ENCODE measurements at places on chromosomes 5 and 9. TPM values are rescaled to one million over a fixed set of nuclear protein-coding genes. Genes with fewer than 3 reads are reported as not detected.

DNA sequence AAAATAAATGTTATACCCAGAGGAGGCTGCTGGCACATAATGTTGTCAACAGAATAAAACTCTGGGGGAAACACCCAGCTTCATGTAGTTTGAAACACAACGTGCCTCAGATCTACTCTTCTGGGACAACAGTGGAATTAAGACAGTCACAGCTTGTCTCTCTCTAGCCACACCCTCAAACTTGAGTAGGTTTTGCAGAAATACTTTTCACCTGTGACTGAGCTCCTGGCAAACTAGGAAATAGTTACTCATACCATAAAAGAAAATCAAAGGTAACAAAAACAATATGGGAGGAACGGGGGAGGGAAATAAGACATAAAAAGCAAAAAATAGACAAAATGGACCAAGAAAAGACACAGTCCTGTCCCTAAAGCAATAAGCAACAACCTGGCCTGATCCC lies 14.4 kb downstream of the ELAVL2 start:
- no peak for DNase-seq

GRCh38 chr9:121824651-121825030 lies 173.2 kb downstream of the DAB2IP start:
- DNase-seq, result no peak

DNA sequence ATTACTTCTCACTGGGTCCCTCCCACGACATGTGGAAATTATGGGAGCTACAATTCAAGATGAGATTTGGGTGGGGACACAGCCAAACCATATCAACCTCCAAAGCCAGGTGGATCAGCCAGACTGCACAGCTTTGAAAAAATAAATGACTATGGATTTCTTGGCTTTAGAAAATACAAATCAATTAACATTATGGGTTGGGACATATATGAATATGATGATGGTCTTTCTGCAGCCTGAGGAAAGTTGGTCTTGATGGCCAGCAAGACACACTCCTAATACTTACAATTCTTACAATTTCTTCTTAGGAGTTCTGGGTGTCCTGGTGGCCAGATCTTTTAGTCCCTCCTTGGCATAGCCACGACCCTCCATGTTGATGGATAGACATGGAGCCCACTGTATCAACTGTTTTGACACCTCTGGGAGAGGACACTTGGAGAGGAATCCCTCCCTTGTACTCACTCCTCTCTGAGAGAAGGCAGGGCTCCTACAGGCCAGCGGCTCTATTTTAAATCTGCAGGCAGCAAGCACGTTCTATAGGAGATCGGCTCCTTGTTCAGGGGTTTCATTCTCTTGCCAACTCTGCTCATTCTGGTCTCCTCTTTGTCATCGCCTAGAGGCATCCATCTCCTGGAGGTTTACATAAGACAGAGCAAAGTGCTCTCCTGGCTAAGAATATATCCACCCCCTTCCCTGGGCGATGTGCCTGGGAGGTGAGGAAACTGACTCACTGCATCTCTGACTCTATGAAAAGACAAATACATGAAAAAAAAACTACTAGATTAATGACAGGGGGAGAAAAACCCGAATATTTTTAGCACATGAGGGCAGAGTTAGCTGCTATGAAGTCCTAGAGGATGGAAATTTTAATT lies 145.9 kb downstream of the CARTPT start:
- no peak for DNase-seq

MORN5 gene
- not detected for total RNA-seq

PCDHGB3 gene
- total RNA-seq, result 2.7 TPM

DNA sequence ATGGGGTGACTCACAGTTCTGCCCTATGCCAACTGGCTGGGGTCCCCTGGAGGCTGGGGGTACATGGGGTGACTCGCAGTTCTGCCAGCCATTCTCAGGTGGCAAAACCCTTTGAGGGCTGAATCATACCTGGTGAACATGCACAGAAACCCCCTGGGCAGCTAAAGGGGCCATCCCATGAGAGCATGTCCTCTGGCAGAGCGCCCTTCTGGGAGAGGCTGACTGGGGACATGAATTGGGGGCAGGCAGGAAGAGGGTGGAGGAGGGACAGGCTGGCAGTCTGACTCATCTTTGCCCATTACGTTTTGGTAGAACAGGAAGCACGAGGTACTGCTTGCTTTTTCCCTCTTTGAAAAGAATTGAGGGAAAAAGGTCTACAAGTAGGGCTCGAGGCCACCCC lies 16.7 kb downstream of the TRAF1 start:
- DNase-seq, result no peak

DNA sequence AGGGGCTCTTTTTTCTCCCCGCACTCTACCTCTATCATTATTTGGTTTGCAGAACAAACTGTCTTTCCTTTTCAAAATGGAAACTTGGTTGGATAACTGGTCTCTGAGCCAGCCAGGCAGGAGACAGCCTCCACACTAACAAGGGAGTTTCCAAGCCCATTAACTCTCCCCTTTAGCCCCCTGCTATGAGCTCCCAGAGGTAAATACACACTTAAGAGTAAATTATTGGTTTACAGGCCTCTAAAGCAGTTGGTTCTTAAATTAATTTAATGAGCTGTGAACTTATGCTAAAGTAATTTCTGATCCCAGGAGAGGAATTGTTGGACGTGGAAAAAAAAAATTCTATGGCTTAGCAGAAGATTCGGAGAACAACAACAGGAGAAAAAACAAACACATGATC lies 30.3 kb downstream of the EPB41L4A start:
- no peak for DNase-seq

CDC14B gene
- total RNA-seq, result 37.4 TPM
